RPMI7951 (cell line): ENCODE measurements at places on chromosomes 2 and 18.

DNA sequence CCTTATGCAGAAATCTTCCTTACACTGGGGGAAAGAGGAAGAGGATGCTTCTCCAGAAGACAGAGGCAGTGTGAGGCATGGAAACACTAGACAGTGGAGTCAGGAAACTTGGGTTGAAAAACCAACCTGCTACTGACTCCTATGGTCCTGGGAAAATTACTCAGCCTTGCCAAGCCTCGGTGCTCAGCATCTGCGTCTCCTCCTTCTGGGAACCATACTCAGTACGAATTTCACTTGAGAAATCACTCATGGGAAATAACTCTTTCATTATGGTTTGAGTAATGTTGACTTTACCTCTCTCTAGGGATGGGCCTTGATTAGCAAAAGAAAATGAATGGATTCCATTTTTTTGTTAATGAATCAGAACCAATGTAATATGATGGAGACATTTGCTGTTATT is 96.5 kb downstream of the KCNE4 start:
- no peak for DNase-seq

GRCh38 chr2:54079331-54079730 is 36.1 kb upstream of the ACYP2 start:
- DNase-seq = no peak

GRCh38 chr2:113164215-113164929 is 9.4 kb upstream of the PSD4 start:
- no peak for DNase-seq

DNA sequence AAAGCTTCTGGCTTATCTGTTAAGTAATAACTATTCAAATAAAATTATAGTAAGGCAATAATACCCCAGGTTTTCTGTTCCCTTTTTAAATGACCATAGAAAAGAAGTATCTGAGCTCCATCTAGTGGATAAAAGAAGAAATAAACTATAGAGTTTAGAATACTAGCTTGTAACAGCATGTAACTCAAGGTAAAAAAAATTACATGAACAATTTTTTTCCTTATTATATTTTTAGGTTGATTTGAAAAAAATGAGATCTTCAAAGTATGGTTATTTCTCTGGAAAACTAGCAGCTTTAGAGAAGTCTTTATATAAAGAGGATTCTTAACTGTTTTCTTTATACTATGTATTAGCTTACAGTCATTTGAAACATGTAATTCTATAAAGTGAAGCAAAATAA is 58.1 kb downstream of the NCKAP1 start:
- peak; percentile 37 for DNase-seq

DNA sequence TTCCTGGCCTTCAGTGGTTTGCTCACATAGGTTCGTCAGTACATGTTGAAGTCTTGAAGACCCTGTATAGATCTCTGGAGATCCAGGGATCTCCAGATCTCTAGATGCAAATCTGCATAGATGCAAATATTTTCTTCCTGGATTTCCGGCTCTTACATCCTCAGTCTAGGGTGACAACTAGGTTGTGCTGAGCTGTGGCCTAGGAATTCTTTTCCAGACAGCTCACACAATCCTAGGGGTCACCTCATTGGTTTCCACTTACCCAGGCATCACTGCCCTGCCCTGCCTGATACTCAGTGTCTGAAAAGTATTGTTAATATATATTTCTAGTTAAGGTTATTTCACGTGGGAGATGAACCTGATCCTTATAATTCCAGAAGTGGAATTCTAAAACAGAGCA is 105.1 kb upstream of the TTC27 start:
- DNase-seq = no peak
